MCF 10A (cell line): ENCODE measurements at places on chromosomes 12 and 14.
A peak's percentile ranks its signal among the peaks of the same experiment; 100 is the strongest.

DNA sequence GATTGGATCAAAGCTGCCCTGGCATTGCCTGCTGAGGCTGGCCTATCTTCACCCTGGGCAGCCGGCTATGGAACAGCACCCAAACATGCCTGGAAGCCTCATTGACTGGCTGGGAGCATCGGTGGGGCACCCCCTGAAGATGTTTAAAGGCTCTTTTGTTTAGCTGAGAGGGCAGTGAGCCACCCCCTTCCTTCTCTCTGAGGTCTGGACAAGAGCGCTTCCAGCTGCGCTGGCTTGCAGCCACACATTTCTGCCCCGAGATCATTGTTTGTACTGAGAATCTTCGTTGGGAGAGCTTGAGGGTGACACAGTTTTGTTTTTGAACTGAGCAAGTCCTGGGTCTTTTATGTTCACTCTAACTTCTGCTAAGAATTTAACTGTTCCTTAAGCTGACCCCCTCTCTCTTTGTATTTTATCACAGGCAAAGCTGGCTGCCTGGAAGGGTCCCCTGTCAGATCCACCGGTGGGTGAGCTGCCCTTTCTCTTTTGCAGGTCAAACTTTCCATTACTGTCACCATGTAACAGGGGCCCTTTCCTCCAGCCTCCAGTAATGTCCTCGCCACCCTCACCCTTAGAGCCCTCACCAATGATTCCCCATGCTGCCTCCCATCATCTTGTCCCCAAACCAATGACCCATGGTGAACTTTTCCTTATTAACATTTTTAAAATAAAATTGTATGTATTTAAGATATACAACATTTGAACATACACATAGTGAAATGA, 212.2 kb downstream of the KIF26A start:
- DNase-seq = no peak

GRCh38 chr12:34022079-34022830, at the start of gene ALG10:
Gene ALG10, plus strand, starts transcription at chr12:34022496. Its CDS starts 104 bp downstream, at chr12:34022600.
- peak; percentile 99 for DNase-seq

DNA sequence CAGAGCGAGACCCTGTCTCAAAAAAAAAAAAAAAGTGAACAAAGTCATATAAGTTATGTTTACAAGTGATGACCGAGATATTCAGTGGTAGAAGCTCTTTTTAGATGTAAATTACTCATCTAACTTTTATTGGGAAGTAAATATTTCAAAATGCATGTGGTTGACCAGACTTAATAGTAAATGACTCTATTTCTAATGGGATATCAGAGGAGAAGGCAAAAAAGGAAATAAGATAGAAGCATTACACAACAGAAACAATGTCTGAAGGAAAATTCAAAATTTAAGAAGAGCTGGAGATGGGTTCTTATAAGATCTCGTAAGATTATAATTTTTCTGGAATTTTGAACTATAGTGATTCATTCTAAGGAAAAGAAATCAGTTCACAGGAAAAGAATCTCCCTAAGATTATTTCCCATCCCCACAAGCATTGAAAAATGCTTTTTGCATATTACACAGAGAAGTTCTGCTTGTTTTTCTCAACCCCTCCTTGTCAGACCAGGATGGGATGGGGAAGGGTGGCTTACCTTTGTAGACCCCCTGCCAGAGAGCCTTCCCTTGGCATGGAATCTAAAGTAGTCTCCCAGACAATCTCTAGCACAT, 63.1 kb upstream of the STK38L start:
- no peak for DNase-seq

- DNase-seq = peak; percentile 92
Observed at GRCh38 chr14:93941293-93941910, 14.3 kb downstream of the FAM181A start.

DNA sequence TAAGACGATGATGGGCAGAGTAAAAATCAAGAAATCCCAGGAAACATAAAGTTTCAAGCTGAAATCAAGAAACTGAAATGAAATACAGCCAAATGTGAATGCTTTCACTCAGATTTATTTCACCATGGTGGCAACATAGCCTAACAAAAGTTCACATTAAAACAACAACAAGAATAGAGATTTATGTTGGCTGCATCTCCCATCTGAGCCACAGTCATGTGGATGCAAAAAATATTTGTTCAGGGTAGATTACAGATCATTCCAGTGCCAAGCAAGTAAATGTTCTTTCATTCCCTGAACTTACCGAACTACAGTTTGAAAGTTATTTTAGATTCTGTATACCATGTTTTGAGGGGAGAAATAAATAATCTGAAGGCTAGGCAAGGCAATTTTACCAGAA, 159.9 kb upstream of the TMTC1 start:
- no peak for DNase-seq

- no peak for DNase-seq
Observed at GRCh38 chr14:75158843-75159614, 17.4 kb downstream of the TMED10 start.

DNA sequence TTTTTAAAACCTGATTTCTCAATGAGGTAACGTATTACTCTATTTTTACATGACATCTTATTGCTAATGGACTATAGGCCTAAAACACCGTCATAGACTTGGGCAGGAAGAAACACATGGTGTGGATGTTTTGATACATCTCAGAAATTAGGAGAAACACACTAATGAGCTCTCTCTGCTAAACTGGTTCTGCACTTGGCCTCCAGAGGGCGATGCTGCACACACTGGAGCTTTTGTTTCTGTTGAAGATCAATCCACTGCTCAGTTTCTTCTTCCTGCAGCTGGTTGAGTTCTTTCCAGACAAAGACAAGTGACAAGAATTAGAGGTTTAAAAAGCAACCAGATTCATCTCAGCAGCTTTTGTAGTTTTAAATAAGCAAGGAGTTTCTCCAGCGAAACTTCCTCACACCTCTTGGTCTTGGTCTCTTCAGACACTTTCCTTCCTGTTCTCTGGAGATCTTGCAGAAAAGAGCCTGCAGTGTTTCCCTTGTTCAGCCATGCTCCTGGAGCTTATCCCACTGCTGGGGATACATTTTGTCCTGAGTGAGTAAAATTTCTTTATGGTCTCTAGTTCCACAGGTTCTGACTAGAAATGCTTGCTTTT, 178.5 kb upstream of the OR4E1 start:
- DNase-seq = peak; percentile 55

- DNase-seq = no peak
Observed at GRCh38 chr14:81178063-81178462, 42.7 kb downstream of the GTF2A1 start.

DNA sequence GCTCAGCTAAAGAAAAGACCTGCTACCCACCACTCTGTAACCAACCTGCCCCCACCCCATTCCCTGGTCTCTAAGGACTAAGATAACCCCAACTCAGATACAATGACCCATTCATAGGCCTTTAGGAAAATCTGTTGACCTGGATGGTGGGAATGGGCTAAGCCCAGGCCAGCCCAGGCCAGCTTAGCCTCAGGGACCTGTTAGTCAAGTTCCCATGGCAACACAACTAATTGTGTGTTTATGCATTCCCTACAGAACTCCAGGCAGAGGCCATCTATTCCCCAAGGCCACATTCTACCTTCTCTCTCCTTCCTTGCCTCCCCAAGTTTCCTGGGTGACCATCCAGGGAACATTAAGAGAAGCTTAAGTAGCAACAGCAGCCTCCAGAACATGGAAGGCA, 16.1 kb upstream of the KRT8 start:
- DNase-seq = no peak
